Activated CD4-positive, alpha-beta T cell treated with anti-CD3 and anti-CD28 coated beads, Interleukin-2, amount 50 U/mL, for 4 hours (primary cell): ENCODE measurements at places on chromosomes 3 and 15.

DNA sequence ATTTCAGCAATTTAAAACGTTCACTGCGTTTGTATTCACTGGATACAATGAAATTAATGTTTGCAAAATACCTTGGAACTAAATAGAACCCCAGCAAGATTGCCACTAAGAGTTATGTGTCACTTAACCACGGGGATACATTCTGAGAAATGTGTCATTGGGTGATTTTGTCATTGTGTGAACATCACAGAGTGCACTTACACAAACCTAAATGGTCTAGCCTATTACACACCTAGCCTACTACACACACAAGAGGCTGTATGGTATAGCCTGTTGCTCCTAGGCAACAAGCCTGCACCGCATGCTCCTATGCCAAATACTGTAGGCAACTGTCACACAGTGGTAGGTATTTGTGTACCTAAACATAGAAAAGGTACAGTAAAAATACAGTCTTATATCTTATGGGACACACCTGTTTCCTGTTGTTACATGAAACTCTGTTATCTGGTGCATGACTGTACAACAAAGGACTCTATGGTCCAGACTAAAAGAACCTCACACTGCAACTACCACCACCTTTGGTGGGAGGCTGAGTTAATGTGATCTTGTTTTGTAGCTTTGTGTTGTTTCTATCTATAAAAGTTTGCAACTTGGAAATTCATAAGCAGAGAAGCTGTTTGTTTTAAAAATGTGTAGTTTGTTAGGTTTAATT lies 92.2 kb upstream of the NTRK3 start:
- DNase-seq, result no peak

DNA sequence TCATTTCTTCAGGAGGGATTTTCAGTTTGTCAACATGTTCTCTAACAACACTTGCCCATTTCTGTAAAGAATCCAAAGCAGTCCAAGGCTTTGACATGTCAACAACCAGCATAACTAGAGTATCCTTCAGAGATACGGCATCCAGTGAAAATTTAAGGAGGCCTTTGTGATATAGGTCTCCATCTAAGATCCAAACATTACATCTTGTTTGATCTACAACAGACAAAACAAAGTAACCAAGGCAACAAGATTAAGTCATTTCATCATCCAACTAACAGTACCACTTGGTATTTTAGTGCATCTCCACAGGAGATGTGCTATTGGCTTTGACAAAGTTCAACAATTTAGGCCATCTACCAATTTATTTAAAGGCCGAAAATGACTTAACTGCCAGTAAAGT lies 25.8 kb downstream of the DYNC1LI1 start:
- no peak for DNase-seq

GRCh38 chr15:35064576-35065190 lies 20.4 kb downstream of the NANOGP8 start:
- no peak for DNase-seq

GRCh38 chr15:76341366-76342057 lies 4.9 kb downstream of the ISL2 start:
- no peak for DNase-seq

DNA sequence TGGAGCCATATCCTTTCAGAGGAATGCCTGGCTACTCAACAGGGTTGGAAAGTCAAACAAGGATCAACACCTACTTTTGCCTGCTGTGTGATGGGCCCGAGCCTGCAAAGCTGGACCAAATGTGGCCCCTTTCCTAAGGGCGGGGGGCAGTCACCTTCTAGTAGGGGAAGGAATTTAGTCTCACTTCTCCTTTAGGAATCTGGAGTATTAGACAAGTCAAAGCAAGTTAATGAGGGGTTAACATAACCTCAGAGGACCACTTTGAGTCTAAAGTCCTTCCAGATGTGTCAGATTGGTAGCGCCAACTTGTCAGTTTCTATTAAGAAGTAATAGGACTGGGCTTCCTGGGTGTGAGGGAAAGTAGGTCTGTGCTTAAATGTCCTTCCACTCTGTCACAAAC lies 6.8 kb downstream of the EXOSC7 start:
- no peak for DNase-seq

DNA sequence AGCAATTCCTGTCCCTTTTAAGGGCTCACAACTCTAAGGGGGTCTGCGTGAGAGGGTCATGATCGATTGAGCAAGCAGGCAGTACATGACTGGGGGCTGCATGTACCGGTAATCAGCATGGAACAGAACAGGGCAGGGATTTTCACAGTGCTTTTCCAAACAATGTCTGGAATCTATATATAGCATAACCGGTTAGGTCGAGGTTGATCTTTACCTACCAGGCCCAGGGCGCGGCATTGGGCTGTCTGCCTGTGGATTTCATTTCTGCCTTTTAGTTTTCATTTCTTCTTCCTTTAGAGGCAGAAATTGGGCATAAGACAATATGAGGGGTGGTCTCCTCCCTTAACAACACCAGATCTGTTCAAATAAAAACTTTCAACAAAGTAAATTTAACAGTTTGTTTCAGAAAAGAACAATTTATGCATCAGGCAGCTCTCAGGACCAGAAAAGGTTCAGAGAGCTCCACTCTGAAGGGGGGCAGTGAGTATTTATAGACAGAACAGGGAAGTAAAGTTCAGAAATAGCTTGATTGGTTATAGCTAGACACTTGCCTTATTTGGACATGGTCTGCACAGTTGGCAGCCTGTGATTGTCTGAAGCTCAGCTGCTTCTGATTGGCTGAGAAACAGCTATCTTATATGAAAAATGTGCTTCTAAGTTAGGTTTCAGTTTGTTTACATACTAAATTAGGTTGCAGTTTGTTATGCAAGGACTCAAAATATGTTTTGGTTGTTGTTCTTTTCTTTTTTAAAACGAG lies 17.2 kb upstream of the B4GALT4 start:
- no peak for DNase-seq

DNA sequence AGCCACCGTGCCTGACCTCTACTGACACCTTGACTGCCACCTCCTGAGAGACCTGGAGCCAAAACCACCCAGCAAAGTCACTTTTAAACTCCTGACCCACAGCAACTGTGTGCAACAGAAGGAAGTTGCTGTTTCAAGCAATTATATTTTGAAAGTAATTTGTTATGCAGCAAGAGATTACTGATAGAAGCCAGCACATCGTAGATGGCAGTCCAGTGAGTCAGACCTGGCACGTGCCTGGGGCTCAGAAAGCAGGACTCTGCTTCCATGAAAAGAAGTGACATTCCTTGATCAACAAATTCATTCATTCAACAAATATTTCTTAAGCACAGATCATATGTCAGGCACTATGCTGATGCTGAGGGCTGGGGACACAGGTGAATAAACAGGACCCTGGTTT lies 5.7 kb upstream of the CSPG4 start:
- DNase-seq, result no peak

GRCh38 chr3:150114873-150115540 lies 144.3 kb upstream of the PFN2 start:
- DNase-seq, result no peak

GRCh38 chr3:107907996-107908395 lies 182.8 kb downstream of the CD47 start:
- DNase-seq, result no peak

GRCh38 chr3:194099215-194099614 lies 36.7 kb upstream of the HES1 start:
- DNase-seq, result no peak

DNA sequence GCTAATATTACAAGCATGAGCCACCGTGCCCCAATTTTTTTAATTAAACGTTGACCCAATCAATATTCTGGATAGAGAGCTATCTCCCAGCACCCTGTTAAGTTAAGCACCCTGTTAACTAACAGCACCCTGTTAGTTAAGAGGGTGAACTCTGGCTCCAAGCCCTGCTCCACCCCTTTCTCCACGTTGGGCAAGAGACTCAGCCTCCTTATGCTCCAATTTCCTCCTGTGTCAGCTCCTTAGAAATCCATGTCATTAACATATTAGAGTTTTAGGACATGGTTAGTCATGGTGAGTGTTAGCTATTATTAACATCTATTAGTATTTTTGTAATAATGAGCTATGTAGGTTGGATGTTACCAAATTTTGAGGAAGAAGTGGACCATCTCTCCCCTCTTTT lies 217.2 kb upstream of the UBE2E1 start:
- no peak for DNase-seq

- DNase-seq, result no peak
Measured at GRCh38 chr3:186025161-186025560, 83.7 kb downstream of the ETV5 start.

- no peak for DNase-seq
Measured at GRCh38 chr3:165225604-165226003, 29.4 kb upstream of the SLITRK3 start.

GRCh38 chr3:143793971-143794370 lies 54.3 kb downstream of the SLC9A9 start:
- DNase-seq, result no peak

DNA sequence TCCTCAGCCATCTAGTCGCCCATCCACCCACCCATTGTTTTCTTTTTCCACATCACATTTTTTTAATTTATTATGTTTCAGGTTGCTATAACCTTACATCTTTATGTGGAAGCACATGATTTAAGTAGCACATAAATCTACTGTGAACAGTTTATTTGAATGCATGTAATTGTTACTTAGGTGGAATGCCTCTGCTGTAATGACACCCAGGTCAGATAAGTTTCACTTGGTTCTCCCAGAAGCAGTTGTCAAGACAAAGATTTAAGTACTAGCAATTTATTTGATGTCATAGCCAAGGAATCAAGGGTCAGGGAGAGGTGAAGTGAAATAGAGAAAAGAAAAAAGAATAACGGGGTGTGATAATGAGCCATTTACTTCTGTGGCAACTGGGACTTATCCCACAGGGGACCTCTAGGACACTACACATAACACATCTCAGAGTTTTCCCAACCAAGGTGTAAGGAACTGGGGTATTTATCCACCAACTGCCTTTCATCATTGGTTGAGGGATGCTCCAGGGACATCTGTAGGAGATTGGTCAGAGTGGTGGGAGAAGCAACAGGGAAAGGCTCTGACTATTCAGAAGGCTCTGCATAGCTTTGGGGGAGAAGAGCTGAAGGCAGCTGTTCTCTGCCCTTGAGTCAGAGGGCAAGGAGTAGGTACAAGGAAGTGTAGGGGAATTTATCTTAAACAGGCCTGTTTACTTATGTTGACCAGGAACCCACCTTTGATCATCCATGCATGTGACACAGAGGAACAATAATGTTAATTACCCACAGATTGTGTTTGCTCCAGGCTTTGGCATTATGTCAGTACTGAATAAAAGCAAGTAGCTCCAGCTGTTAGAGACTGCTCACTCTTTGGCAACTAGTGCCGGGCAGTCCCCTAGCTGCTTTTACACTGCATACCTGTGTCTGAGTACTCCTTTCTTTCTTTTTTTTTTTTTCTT lies 94.8 kb downstream of the CD200R1L start:
- DNase-seq, result no peak

GRCh38 chr15:37902126-37902525 lies 32.3 kb upstream of the TMCO5A start:
- DNase-seq, result no peak

GRCh38 chr15:48416301-48416700 lies 85.1 kb downstream of the DUT start:
- no peak for DNase-seq

GRCh38 chr3:11370191-11370590 lies 98.0 kb downstream of the ATG7 start:
- DNase-seq, result no peak

DNA sequence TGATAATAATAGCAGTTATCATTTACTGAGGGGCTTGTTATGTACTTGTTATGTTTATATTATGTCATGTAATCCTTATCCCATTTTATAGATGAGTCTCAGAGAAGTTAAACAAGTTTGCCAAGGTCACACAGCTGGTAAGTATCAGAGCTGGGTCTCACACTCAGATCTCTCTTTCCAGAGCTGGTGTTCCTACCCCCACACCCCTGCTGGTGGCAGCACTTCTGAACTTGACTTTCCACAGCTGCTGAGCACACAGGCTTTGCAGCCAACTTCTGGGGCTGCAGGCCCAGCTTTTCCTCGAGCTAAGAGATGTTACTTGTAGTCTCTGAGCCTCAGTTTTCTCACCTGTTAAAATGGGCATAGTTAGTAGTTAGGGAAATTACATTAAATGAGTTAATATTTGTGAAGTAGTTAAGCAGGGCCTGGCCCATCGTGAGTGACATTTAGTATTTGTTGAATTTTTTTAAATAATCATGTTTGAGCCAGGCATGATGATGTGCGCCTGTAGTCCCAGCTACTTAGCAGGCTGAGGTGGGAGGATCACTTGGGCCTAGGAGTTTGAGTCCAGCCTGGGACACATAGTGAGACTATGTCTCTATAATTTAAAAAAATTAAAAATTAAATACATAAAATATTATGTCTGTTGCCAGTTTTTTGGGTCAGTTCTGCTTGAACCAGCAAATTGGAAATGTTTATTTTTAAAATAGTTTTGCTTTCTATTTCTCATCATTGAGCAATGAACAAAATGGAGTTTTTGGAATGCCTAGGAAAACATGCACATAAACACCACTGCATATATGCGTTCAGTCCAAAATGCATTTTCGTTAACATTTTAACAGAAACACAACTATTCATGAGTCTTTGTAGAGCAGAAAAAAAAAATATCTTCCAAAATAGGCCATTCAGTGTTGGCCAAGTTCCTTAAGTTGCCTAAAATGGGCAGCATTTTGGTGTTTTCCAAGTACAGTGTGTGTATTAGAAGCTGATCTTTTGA lies 87.3 kb downstream of the SMAD6 start:
- no peak for DNase-seq

GRCh38 chr3:154378311-154378710 lies 51.7 kb downstream of the GPR149 start:
- DNase-seq, result no peak

- no peak for DNase-seq
Measured at GRCh38 chr3:148457886-148458285, 239.8 kb upstream of the AGTR1 start.

GRCh38 chr3:141913150-141913811 lies 36.8 kb downstream of the ATP1B3 start:
- DNase-seq, result peak; percentile 39

- DNase-seq, result no peak
Measured at GRCh38 chr3:105355408-105356061, 11.2 kb upstream of the ALCAM start.

DNA sequence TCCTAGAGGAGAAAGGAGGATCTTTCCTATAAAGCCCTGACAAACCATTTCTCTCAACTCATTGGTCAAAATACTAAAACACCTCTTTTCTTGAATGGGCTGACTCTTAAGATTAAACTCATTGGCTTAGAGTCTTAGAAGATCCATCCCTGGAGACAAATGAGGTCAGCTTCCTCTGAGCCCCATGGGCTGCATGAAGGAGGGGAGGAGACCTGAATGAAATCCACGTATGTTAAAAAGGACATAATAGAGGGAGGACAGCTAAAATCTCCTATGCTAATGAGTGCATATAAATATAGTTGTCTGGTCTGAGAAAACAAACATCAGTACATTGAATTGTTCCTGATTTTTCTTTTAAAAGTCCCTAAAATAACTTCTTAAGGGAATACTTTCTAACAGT lies 255.0 kb downstream of the TBL1XR1 start:
- DNase-seq, result no peak

- DNase-seq, result no peak
Measured at GRCh38 chr3:107251819-107252218, 125.4 kb upstream of the CCDC54 start.
